SK-N-MC (cell line): ENCODE measurements at places on chromosomes 7 and 10.

DNA sequence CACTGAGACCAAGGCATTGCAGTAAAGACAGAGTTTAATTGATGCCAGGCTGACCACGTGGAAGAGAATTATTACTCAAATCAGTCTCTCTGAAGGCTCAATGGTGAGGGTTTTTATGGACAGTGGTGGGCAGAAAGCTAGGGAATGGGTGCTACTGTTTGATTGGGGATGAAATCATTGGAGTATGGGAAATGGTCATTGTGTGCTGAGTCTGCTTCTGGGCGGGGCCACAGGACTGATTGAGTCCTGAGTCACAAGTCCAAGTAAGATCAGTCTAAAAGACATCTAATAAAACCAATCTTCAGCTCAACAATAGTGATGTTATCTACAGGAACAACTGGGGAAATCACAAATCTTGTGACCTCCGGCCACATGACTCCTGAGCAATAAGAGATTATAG, 868.4 kb downstream of the SORCS3 start:
- no peak for DNase-seq

DNA sequence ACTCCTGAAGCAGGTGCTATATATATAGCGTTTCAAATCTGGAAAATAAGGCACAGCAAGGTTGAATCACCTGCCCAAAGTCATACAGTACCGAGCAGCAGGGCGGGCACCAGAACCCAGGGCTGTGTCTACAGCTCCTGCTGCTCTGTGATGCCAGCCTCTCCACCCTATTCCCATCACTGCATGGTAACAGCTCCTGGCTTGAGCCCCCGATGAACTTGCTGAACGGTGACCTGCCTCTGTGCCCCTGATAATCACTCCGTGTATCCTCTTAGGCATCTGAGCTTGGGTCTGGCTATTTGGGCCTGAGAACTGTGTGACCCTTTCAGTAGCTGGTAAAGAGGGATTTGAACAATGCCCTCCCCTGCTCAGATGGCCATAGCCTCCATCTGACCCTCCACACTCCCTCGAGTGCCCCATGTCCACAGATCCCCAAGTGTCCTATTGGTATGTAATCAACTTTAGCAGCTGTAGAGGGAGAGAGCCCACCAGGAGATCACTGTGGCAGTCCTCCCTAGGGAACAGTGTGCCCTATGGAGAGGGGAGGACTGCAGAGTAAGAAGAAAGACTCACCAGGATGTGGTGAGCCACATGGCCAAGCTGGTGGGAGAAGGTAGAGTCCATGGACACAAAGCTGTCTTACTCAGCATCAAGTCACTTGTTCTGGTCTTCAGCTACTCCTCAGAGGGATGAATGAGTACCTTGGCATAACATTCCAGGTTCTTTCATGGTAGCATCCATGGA, 1.1 kb upstream of the ARHGAP22 start:
- no peak for DNase-seq

DNA sequence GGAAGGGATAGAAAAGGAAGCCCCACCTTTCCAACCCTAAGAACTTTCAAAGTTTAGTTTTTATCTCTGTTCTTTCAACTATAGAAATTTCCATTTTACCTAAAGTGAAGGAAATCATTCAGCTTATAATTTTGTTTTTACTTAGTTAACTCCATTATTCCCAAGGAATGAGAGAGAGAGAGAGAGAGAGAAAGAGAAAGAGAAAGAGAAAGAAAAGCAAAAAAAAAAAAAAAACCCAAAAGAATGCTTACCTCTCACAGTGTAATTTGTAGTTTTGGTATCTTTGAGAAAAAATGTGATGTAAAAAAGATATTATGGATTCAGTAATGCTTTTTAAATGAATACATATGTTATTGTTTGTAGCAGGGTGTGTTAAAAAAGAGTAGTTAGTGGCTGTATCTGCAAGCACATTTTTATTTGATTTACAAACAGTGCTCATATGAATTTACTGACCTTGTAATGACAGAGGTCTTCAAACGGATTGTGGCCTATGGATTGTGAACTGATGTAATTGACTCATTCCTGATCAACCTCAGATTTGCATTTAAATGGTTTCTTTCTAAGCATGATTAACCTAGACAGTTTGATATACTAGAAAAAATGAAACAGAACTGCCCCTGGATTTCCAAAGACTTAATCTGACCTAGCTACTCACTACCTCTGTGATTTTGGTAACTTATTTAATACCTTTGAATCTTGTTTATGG, 64.9 kb downstream of the LCOR start:
- no peak for DNase-seq

DNA sequence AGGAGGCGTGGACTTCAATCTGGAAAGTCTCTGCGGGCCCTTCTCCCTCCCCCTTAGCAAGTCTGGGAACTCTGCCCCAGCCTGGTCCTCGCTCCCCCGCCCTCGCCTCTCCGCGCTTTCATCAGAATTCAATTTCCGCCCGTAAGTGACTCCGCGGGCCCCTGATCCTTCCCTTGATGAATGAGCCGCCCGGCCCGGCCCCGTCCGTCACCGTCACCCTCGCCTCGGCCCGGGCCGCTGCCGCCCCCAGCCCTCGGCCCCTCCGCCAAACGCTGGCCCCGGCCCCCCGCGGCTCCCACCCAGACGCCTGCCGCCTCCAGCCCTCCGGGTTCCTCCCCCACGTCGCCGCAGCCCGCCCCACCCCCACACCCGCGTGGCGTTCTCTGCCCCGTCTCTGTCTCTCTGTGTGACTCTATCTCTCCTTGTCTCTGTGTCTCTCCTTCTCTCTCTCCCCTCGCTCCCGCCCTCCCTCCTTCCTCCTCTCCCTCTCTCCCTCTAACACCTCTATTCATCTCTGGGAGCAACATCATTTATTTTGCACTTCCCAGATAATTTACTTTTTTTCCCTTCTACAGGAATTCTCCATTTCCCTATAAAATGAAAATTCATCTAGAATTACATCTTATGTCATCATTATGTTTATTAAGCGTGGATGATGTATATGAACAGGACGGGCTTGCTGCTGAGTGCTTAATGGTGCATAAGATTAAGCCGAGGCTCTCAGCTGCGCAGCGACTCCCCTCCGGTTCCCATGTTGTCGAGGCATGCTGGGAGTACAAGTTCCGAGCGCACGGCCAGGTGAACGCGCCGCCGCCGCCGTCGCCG, 91.2 kb upstream of the PAX2 start:
- DNase-seq, result no peak

DNA sequence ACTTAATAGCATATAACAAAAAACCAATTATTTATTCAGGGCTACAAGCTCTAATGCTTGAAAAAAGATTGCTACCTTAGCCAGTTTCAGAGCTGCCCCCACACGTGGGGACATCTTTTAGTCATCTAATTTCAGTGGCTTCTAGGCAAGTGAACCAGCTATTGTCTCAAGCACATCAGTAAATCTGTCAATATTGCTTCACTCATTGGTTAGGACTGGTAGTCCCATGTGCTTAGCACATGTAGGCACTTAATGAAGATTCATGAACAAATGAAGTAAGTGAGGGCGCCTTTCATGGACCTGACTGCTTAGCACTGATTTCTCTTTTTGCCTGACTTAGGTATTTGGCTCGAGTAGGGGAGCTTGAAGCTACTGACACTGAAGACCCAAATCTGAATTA, 19.6 kb downstream of the ENTPD7 start:
- DNase-seq, result no peak

DNA sequence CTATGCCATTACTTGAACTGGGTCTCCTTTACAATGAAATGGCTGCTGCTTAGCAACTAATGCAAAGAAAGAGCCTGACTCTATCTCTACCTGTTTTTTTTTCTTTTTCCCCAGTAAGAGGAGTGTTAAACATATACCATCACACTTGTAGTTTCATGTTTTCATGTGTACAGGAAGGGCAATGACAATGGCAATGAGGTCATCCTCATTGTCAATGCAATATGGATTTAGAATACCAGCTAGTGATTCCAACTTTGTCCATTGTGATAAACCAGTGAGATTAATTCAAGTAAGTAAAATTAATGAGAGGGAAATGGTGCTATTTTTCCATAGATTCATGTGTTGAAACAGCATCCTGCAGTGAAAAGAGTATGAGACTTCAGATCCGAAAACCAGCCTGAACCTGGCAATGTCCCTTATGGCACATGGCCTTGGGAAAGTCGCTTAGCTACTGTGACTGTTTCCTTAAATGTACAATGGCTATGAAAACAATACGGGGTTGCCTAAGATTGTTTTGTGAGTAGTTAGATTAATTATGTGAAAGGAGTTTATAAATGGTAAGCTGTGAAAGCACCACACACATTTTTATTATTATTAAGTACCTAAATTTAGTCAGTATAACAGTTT, 11.2 kb downstream of the DGKI start:
- DNase-seq, result no peak

GRCh38 chr10:50044941-50045664, 22.7 kb upstream of the WASHC2A start:
- no peak for DNase-seq

GRCh38 chr10:71882813-71883659, 32.0 kb upstream of the PSAP start:
- no peak for DNase-seq

- DNase-seq, result no peak
Observed at GRCh38 chr7:28729281-28729680, 228.8 kb downstream of the TRIL start.

DNA sequence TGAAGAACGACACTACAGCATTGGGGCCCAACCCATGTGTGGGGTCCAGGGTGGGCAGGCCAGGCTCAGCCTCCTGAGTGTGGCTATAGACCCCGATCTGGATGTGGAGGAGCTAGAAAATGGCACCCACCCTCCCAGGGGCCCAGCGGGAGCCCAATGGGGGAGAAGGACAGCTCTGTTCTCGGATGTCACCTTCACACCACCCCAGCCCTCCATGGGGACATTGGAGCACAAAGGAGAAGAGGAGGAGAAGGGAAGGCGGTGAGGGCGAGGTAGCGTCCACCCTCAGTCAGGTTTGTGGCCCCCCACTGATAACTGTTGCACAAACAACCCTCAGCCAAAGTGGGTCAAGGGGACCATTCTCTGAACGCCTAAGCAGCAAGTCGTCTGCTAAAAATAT, 509.3 kb downstream of the GRID1 start:
- no peak for DNase-seq

GRCh38 chr7:63925626-63926460, 72.8 kb upstream of the ZNF722 start:
- no peak for DNase-seq

GRCh38 chr7:50607524-50608125, 42.4 kb upstream of the DDC start:
- no peak for DNase-seq

DNA sequence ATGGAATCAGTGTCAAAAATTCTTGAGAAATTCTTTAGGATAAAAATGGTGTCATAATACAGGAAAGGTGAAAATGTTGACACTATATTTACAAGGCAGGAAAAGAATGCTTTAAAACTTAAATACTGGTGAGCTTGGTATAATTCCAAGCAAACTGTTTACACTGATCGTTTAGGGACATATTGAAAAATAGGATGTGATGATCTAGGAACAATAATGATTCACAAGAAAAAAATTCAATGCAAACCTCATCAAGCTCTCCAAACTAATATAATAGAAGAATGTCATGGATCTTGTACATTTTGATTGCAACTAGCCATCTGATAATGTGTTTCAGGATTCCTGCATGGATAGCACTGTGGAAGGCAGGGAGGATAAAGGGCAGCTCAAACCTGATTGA, 98.4 kb downstream of the CHRM2 start:
- DNase-seq, result no peak

GRCh38 chr10:73368238-73368637, 9.6 kb upstream of the CFAP70 start:
- no peak for DNase-seq

GRCh38 chr7:42170724-42171123, 66.3 kb downstream of the GLI3 start:
- no peak for DNase-seq
